NCI-H187 treated with DMSO at 0.1 percent for 48 hours (cell line): ENCODE measurements at places on chromosomes 4 and X.

- DNase-seq: no peak
Measured at GRCh38 chr4:152156442-152156841, 379.4 kb downstream of the FBXW7 start.

- no peak for DNase-seq
Measured at GRCh38 chrX:9905288-9905687, 61.9 kb upstream of the CLDN34 start.

GRCh38 chr4:153976954-153977353, 188.1 kb upstream of the SFRP2 start:
- DNase-seq: no peak

- no peak for DNase-seq
Measured at GRCh38 chr4:16969696-16970135, 71.3 kb upstream of the LDB2 start.

- DNase-seq: no peak
Measured at GRCh38 chr4:128633067-128633466, 176.4 kb upstream of the JADE1 start.

DNA sequence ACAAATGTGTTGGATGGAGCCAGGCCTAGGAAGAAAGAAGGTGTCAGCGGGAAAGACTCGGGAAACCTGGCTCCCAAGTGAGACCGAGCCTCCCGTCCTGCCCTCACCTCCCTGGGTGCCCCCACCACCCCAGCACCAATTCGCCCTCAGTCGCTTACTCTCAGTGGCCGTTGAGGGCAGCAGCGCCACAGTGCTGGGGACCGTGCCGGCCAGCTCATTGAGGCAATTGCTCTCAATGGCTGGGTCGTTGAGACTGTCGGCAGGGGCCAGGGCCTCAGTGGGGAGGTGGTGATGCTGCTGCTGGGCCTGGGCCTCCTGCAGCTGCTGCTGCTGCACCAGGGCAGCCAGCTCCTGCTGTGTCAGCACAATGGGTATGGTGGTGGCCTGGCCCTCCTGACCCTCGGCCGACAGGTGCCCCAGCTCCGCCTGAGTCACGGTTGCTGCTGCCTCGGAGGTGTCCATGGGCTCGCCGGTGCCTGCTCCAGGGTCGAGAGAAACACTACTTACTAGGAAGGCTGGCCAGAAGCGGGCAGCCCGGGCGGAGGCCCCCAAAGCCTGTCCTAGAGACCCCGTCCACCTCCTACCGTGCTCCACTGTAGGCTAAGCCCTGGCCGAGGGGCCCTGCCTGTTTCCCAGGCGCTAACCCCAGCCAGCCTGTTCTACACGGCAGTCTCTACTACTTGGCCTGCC, 7.4 kb upstream of the RENBP start:
- DNase-seq: no peak

GRCh38 chrX:119003462-119003861, 29.0 kb downstream of the LONRF3 start:
- no peak for DNase-seq

DNA sequence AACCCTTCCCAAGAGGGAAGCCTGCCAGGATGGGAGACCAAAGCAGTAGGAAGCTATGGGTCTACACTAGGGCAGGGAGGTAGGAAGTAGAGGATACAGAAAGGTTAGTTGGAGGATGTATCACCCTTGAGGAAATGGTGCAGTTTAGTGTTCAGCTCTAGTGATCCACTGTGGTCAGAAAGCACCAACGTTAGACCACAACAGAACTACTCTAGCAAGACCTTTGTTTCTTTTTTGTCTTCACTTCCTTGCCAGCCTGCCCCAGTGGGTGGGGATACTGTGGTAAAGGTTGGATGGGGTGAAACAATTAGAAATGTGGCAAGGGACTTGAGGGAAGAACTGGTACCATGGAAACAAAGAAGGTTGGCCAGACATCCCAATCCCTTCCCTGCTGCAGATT, 83.3 kb downstream of the DDIT4L start:
- no peak for DNase-seq

DNA sequence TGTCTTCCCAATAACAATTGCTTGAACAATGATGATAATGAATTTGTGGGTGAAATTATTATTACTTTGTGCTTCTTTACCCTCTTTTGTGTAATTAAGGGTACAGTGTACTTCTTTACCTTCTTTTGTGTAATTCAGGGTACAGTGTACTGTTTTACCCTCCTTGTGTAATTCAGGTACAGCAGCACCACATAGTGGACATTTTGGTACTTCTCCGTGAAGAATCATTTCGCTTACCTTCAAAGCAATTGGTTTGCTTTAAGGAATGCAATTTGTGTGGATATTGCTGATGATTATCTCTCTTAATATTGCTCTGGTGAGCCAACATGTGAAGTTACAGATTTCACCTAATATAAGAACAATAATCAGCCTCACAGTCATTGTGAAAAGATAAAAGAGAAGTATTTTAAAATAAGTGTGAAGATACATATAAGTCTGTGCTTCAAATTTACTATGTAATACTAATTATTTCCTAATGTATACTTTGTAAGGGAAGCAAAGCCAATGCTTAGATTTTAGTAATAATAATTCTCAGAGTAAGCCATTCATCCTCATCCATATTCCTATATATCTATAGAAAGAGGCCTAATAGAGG, 27.2 kb upstream of the SEC24B start:
- DNase-seq: no peak

DNA sequence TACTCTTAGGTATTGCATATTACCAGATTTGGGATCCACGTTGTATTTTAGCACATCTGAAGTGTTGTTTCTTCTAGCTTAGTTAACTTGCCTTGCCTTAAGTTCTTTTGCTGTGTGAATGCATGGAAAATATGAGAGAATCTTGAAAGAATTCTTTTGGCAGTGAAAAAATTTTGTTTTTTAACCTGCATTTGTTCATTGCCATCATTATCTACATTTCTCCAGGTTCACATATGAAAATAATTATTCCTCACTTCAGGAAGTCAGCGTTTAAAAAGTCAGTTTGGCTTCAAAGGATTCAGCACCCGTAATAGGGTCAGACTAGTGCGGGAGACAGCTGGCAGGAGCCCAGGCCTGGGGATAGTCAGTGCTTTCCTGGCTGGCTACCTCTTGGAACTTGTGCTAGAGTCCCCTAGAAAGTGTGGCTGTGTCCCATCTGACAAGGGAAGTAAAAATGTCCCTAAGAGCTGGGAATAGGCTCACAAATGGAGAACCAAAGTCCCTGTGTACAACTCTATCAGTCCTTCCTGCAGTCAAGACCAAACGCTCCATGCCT, 251.9 kb upstream of the KLF3 start:
- no peak for DNase-seq

- DNase-seq: no peak
Measured at GRCh38 chrX:122866532-122866931, 317.5 kb upstream of the GRIA3 start.
